ENCODE measurements at places on chromosomes 7 and 10.

DNA sequence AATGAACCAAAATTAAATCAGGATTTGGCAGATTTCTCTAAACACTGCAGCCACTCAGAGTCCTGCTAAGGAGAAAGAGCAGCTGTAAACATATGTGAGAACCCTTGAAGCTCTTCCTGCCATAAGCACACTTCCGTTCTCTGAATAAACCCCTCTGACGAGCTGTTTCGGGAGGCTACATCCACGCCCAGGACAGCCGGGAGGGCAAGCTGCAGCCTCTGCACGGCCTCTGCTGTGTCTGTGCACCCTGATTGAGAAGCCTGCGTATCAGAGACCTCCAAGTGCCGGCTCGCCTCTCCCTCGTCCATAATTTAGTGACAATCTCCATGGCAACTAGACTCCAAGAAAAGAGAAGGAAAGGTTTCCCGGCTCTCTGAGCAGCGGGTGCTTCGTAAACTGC is 114.4 kb downstream of the PTPRN2 start:
- no peak for DNase-seq
- no peaks in the 10 kb centered on the region for H3K36me3 ChIP-seq
- H3K4me1 ChIP-seq = no peaks in the 10 kb centered on the region
- no peaks in the 10 kb centered on the region for H3K27me3 ChIP-seq
- no peak overlapping the region for H3K27ac ChIP-seq
- H3K4me3 ChIP-seq = no peak overlapping the region

- H3K36me3 ChIP-seq = no peaks in the 10 kb centered on the region
- peaks cover 14% of the 10 kb centered on the region for H3K4me1 ChIP-seq
- H3K27ac ChIP-seq = peak overlapping the region; percentile 45
- no peaks in the 10 kb centered on the region for H3K27me3 ChIP-seq
Observed at GRCh38 chr7:71625545-71625944, 493.6 kb downstream of the GALNT17 start.

- H3K4me1 ChIP-seq = peaks cover 5% of the 10 kb centered on the region
- H3K4me3 ChIP-seq = no peak overlapping the region
- no peak overlapping the region for H3K27ac ChIP-seq
- peaks cover 68% of the 10 kb centered on the region for H3K27me3 ChIP-seq
- no peak for DNase-seq
Observed at GRCh38 chr7:8435590-8436545, 2.5 kb downstream of the NXPH1 start.

- H3K36me3 ChIP-seq = no peaks in the 10 kb centered on the region
- no peak overlapping the region for H3K27ac ChIP-seq
- H3K27me3 ChIP-seq = no peaks in the 10 kb centered on the region
Observed at GRCh38 chr10:101495324-101495925, 92.6 kb downstream of the POLL start.

DNA sequence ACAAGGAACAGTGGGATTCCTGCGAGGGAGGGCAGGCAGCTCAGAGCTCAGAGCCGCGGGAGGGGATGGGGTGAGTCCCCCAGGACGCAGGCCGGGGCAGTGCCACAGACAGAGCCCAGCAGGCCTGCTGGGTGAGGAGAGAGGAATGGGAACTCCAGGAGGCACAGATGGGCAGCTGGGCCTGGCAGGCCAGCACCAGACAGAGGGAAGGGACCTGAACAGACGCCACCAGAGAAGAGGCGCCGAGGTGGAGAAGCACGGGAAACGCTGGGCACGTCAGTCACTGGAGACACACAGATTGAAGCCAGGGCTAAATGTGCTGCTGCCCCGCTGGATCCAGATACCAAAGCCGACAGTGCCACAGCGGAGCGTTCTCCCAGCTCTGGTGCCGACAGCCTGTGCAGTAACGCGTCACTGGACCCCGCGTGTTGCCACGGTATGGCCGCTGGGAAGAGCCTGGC is 225.8 kb downstream of the MAD1L1 start:
- no peak for DNase-seq
- no peaks in the 10 kb centered on the region for H3K27me3 ChIP-seq
- H3K4me1 ChIP-seq = peaks cover 2% of the 10 kb centered on the region
- H3K4me3 ChIP-seq = no peak overlapping the region
- H3K36me3 ChIP-seq = no peaks in the 10 kb centered on the region

DNA sequence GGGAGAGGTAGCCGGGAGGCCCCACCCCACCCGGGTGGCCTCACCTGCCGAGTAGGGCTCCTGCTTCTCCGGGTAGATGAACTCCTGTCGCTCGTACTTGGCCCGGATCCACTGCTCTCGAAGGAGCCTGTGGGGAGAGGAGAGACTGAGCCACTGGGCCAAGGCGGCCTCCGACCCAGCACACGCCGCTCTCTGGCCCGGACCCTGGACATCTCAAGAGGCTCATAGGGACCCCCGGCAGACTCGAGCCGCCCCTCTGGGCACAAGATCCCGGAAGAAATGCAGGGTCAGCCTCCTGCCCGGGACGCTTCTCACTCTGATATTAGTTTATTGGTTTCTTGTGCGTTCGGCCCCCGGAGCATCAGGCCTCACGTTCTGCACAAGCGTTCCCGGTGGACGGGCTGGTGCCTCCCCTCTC is 34.5 kb downstream of the ADAP1 start:
- no peaks in the 10 kb centered on the region for H3K36me3 ChIP-seq
- no peak overlapping the region for H3K27ac ChIP-seq
- no peak overlapping the region for H3K4me3 ChIP-seq
- peaks cover 4% of the 10 kb centered on the region for H3K27me3 ChIP-seq
- no peak for DNase-seq
- H3K4me1 ChIP-seq = peaks cover 20% of the 10 kb centered on the region

GRCh38 chr10:25492040-25492439 is 317.2 kb downstream of the GPR158 start:
- no peak for DNase-seq
- no peak overlapping the region for H3K4me3 ChIP-seq
- H3K36me3 ChIP-seq = no peaks in the 10 kb centered on the region
- no peak overlapping the region for H3K27ac ChIP-seq

DNA sequence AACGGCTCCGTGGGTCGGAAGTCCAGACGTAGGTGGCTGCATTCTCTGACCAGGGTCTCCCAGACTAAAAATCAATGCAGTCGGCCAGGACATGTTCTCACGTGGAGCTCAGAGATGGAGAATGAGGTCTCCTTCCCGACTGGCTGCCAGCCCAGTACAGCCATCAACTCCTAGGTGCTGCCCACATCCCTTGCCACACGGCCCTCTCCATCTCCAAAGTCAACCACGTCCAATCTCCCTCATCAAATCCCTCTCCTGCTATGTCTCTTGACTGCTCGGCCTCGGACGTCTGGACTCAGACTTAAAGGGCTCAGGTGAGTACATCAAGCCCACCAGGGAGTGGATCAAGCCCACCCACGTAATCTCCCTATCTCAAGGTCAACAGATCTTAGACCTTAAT is 6.9 kb downstream of the MAD1L1 start:
- H3K36me3 ChIP-seq = peaks cover 13% of the 10 kb centered on the region
- no peak overlapping the region for H3K4me3 ChIP-seq
- H3K4me1 ChIP-seq = no peaks in the 10 kb centered on the region
- DNase-seq = no peak

DNA sequence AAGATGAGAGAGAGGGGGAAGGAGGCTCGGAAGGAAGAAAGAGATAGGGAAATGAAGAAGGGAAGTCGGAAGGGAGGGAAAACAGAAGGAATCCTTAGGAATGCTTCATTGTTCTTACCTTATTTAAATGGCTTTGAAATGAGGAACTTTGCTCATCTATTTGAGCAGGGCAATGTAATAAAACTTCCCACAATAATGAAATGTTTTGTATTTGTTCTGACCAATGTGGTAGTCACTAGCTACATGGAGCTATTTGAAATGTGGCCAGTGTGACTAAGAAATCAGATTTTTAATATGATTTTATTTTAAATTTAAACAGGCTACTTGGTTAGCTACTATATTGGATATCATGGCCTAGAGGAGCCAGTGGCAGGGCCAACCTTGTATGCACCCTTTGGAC is 510.6 kb downstream of the HTR7 start:
- H3K4me3 ChIP-seq = no peak overlapping the region
- no peaks in the 10 kb centered on the region for H3K4me1 ChIP-seq
- DNase-seq = no peak
- H3K27me3 ChIP-seq = no peaks in the 10 kb centered on the region

All from astrocyte (in vitro differentiated cells and primary cell).